Panc1 (cell line): ENCODE measurements at places on chromosomes 16 and 17. TPM values are rescaled to one million over a fixed set of nuclear protein-coding genes. Genes with fewer than 3 reads are reported as not detected.

GRCh38 chr17:61306003-61306402 is 93.6 kb upstream of the TBX2 start:
- DNase-seq: no peak

The OTOA gene
- not detected for total RNA-seq

DNA sequence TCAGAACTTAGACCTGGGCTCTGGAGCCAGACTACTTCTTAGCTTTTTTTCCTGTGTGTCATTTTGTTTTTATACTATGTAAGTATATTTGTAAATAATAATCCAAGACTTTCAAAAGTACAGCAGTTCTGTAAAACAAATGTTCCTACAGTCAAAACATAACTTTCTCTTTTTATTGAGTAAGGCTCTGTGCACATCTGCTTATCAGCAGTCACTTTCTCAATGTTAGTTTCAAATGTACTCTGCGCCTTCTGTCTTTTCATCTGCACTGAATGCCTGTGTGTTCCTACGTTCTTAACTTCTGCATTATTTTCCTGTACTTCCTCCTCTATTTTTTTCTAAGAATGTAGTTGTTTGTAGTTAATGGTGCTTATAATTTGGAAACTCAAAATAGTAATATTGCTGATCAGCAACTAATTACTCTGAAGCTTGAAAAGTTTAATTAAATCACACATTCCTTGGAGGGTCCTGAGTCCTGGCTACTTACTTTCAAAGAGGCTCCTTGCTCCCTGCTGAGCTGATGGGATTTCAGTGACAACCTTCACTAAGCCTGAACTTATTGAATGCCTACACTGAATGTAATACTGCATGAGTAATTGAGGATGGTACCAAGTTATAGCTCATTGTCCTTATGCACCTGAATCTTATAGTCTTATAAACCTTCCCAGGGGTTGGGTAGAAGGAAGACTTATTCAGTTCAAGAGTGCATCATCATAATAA is 329.9 kb downstream of the KCNJ2 start:
- DNase-seq: no peak

GRCh38 chr17:18039535-18040260 is 490 bp downstream of the GID4 start:
- DNase-seq: no peak

GRCh38 chr17:15490634-15491261 is 23.3 kb upstream of the CDRT4 start:
- DNase-seq: no peak

DNA sequence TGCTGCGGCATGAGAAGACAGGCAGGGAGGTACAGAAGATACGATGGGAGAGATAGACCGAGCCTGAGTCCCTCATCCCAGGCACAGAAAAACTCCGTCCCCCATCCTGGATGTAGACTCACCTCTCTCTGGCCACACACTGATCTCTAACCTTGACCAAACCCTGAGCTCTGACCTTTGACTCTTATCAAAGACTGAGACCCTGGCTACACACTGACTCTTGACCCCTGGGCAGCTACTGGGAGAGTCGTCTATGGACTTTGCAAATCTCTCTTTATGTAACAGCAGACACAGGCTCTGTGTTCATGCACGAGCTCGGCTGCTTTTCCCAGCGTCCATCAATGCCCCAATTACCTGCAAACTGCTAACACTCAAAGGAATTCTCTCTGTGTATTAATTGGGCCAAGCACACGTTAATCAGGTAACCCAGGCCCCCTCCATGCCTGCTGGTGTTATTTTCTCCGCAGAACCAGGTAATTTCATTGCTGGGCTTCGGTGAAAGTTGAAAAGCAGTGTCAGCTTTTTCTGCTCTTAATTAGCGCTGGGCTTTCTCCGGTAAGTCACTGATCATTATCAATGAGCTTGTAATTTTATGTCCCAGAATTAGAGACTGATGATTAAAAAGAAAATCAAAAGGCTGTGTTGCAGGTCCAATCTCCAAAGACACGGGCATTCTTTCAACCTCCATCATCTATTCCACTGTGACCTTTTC is 179.4 kb upstream of the NLRP1 start:
- DNase-seq: no peak

The CNTROB gene
- total RNA-seq: 60.5 TPM

DNA sequence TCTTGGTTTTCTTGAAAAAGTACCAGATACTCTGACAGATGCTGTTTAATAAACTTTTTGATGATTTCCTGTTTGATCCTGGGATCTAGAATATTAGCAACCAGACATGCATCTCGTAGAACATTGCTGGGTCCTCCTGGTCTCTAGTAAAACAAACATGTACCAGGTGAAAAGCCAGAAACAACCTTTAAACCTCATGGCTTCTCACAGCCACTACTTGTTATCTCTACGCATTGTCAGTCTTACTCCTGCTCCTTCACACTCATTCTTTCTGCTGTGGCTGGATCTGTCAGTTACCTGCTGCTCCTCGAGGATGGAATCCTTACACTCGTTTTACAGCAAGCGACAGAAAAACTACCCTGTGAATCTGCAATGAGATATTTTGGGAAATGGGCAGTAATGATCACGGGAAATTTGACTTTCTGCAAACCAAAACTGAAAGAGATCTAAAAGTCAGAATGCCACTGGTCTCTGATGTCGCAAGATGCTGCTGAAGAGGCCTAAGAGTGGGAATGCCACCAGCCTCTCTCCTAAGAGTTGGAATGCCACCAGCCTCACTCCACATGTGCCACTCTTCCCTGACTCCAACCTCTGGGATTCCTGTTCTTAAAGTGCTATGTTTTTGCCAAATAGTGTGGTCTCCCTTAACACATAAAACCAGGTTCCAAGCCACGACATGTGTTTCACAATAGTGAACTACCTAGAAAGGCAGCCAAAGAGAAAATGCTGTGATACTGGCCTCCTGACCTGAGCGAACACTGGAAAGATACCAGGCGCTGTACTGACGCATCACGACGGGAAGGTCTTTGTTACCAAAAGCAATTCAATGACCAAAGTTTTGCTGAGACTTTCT is 86.3 kb downstream of the VPS53 start:
- DNase-seq: no peak

DNA sequence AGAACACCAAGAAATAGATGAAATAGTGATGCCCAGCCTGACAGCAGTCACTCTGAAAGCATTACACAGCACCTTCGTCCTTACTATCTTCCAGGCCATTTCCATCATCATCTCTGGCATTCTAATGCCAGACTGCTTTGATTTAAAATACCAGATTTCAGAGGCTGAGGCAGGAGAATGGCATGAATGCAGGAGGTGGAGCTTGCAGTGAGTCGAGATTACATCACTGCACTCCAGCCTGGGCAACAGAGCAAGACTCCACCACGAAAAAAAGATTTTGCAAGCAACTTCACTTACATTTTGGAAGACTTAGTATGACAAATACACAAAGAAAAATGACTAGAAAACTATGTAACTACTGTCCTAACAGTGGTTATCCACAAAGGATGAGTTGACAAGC is 244.0 kb downstream of the CPPED1 start:
- no peak for DNase-seq

The C16orf46 gene
- total RNA-seq: 1.2 TPM

The MYH2 gene
- total RNA-seq: not detected

DNA sequence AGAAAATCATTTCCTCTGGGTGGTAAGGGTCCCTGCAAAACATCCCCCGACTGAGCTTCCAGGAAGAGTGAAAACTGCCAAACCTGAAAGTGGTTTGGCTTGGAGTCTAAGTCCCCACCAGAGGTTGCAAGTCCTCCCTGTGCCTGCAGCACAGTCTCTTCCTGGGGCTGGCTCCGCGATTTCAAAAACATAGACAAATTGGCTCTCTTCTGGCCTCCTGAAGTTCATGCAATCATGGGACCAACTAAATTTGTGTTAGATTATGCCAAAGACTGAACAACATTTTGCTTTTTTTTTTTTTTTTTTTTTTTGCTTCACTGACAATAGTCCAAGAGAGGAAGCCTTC is 447.9 kb downstream of the CA10 start:
- no peak for DNase-seq

DNA sequence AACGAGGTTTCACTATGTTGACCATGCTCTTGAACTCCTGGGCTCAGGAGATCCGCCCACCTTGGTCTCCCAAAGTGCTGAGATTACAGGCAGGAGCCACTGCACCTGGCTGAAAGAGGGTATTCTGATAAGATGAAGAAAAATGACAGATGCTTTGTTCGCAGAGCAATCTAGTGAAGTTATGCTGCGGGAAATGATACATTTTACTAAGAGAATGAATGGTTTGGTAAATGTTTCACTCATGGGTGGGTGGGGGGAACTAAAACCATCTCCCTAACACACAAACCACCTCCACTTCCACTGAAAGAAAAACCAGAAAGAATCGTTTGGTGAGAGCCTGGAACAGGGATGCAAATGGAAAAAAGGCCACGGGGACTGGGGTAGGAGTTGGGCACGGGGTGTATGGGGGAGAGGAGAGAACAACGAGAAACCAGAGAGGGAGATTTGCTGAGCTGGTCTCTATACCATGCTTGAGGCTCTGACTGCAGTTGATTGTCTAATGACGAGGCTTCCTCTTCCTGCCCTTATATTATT is 19.0 kb upstream of the XYLT2 start:
- no peak for DNase-seq
